ENCODE measurements at places on chromosomes 4 and X. TPM values are rescaled to one million over a fixed set of nuclear protein-coding genes. Genes with fewer than 3 reads are reported as not detected.

DNA sequence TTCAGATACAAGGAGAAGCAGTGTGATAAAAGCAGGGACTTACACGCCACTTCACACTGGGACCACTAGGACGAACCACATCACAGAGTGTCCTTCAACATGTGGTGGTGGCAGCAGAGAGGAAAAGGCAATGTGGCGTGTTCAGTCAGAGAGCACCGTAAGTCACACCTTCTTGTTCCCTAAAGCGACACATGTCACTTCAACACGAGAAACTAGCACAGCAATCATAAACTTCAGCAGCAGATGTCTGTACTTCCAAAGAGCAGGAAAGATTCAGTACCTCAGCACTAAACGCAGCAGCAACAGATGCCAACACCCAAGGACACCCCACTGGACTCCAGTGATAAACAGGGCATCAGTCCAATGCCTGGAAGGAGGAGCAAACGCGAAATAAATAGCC is 96.7 kb downstream of the AREG start:
- DNase-seq, result no peak

DNA sequence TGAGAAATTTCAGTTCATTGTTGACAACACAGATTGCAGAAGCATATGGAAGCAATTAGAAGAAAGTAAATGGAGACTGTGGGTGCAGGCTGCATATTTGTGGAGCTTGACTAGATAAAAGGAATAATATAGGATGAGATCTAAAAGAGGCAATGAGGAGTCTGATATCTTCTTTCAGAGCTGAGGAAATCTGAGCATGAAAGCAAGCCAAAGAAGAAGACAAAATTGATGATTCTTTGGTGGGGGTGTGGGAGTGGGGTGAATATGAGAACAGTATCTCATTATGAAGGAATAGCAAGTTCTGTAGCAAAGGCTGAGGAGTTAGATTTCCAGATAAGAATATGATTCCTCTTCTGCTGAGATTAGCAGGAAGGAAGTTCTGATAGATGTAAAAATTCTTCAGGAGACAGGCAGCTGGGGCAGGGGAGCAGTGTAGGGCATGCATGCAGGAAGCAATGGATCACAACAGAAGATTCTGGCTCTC is 6.1 kb upstream of the PDHA2 start:
- DNase-seq, result no peak

DNA sequence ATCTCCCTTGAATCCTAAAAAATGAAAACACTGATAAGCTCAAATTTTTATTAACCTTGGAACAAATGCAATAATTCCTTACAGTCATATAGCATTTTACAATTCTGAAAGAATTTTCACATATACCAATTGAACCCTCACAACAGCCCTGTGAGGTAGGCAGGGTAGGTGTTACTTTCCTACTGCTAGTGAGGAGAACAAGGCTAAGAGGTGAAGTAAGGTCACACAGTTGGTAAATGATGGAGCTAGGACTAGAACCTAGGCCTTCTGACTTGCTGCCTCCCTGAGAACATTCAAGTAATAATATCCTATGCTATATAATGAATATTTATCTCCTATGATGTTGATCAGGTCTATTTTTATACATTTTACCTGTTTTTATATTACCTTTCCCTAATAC is 9.7 kb downstream of the TAF9B start:
- no peak for DNase-seq

GRCh38 chr4:112485930-112486329 is 30.1 kb downstream of the NEUROG2 start:
- no peak for DNase-seq

DNA sequence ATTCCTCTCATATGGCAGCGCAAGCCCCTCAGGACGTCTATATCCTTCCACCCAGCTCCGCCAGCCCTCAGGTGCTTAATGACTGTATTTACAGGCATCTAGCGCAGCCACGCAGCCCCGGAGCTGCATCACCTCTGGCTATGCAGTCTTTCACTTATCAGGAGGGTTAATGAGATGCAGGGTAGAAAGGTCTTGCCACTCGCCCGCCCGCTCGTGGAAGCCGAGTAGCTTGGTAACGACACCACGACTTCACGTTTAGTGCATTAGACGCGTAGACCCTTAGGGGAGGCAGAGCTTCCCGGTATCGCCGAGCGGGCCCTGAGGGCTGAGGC is 1.5 kb upstream of the SLC16A2 start:
- DNase-seq, result peak; percentile 8

- DNase-seq, result no peak
These were observed 1.1 kb upstream of the SMIM43 start for GRCh38 chr4:121765971-121766538.

DNA sequence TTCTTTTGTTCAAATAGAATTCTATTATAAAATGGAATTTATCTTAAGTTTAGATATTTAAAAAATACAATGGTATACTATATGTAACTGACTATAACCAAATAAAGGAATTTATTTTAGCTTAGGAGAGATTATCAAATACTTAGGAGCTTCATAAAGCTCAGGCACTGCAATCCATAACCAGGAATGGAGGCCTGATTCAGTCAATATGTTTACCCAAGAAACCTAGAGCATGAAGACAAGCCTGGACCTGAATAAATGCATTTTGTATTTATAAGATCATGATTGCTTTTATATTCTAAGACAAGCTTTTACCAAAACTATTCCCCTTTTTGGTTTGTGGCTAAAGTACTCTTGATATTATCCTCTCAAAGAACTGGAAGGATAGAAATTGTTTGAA is 742.6 kb downstream of the FAT4 start:
- DNase-seq, result no peak

DNA sequence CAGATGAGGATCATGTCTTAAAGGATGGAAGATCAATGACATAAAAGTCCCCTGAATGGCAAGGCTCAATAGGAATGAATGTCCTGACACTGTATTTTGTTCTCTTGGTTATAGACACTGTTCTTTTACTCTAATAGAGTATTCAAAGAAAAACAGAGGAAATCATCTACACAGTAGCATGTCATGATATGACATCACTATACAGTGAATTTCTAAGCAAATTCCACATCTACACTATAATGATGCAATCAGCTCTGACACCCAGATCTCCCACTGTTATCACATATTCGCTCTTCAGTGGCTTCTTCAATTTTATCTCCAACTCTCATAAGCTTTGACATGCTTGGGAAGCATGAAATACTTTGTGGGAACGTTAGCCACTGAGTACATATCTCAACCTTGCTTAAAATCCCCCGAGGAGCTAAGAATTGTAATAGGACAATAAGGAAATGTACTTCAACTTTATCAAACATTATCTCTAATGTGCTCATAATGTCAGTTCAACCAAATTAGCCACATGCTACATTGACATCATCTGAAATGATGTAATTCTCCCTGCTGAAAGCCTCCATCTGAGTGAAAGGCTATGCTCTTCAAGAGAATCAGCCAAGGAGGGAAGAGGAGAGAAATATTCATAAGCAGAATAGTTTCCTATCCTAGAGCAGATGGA is 139.6 kb upstream of the PTCHD1 start:
- no peak for DNase-seq

DNA sequence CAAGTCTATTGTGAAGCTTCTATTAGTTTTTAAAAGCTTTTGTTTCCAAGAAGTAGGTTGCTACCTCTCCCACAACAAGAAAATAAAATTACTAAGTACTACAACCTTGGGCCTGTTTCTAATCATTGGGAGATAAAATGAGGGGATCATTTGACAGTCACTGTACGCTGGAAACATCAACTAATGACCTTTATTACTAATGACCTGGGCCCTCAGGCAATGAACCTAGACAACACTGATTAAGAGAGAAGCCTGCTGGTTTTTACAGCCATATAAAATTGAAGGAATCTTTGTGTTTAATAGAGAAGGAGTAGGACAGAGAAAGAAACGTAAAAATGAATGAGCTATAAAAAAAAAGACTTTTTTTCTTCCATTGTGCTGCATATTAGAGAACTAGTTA is 1000.9 kb downstream of the STPG2 start:
- DNase-seq, result no peak

GRCh38 chrX:132741689-132742088 is 216.7 kb downstream of the HS6ST2 start:
- DNase-seq, result no peak

DNA sequence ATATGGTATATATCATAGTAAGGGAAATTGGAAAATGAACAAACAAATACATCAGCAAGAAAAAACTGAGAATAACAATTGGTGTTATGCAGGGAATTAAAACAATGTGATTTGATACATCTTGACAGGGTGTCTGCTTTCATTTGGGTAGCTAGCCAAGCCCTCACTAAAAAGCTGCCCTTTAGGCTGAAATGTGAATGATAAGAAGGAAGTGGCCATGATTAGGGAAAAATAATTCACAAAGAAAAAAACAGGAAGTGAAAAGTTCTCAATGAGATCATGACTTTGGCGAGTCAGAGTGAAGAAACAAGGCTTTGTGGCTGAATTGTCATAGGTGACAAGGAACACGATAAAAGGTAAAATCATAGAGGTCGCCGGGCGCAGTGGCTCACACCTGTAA is 675.8 kb upstream of the SLIT2 start:
- no peak for DNase-seq

DNA sequence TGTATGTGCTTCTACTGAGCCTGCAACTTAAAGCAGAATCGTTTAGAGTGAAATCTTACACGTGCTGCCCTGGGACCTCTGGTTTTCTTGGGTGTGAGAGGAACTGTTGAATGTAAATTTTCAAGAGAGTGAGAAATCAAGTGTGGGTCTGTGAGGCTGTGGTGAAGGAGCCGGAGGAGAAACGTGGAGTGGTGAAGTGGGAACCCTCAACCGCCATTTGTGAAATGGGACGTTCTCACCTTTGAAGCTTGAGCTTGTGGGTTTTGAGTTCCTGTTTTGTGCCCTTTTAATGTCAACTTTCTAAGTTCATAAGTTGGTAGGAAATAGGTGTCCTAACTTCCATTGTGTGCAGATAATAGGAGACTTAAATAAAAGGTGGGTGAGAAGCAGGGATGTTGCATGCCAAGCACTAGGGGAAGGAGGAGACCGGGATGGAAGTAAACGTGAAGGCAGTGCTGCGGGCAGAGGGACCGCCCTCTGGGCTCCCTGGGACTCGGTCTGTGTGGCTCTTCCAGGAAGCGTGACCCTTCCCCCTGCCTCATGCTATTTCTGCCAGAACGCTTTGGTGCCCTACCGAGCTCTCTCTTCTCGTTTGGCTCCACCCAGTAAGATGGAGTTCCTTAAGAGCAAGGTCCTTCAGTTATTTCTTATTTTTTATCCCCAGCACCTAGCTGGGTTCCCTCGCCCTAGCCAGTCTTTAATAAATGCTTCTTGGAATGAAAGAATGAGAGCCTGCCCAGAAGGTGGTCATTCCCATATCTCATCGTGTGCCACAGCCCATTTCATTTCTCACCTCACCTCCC is 56.0 kb downstream of the TMEM131L start:
- peak; percentile 74 for DNase-seq

DNA sequence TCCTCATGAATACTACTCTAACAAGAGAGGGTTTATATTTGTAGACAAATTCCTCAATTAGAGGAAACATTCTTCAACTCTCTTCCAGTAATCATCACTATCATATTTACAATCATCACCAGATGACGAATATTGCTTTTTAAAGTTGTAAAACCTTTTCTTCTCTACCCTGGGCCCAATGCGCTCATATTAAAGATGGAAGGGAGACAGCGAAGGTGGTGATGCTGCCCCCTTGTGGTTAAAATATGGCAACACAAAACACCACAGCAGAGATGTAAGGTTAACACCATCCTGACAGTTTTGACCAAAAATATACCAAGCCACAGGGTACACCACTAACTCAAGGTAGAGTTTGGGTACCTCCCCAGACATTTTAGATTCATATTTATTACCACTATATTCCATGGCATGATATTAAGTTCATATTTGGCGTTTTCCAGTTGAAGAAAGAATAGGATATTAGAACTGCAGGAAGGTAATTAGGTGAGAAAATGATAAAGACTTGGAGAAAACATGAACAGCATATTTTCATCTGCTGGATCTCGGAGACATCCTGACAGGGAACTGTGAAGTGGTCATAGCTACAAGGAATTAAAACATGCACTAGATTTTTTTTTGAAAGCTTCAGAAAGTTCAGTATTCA is 72.8 kb downstream of the SLC9A7 start:
- DNase-seq, result peak; percentile 62

- DNase-seq, result no peak
These were observed 278.1 kb downstream of the NKX6-1 start for GRCh38 chr4:84220990-84221389.

GRCh38 chrX:70030301-70030767 is 19.4 kb downstream of the AWAT2 start:
- DNase-seq, result peak; percentile 60

DNA sequence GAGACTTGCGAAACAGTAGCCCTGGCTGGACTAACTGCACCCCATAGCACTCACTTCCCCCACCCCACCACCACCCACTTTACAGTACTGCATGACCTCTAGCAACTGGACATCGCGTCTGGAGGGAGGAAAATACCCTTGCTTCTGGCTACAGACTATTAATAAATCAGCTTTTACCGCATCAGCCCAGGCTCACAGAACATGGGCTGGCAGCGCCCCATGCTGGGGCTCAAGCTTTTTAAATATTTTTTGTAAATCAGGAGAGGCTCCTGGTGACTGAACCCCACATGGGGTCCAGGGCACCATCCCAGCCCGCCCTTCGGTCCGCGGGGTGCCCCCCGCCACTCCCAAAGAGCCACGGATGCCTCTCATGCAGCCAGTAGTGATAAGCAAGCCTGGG is 2.7 kb downstream of the HS6ST2 start:
- DNase-seq, result no peak

DNA sequence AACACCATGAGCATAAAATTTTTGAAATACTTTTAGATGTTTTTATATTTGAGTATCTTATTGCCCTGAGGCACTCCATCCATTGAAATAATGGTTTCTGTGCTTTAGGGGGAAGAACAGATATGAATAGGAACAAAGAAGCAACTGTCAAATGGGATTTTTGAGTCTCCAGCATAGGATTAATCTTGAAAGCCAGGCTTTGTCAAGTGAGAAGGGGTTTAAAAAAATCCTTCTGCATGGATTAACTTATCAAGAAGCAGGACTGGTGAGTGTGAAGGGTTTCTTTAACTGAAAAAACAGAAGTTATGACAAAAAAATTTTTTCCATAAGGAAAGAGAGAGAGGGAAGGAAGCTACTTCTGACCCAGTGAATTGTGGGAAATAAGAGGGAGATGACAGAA is 7.6 kb upstream of the NUDT9 start:
- DNase-seq, result no peak

GRCh38 chr4:184514121-184514988 is 40.0 kb upstream of the IRF2 start:
- peak; percentile 86 for DNase-seq

The NPY2R gene
- total RNA-seq, result not detected

The CYSLTR1 gene
- total RNA-seq, result 2.2 TPM

The NEUROG2 gene
- total RNA-seq, result 0.14 TPM

The CXCL3 gene
- not detected for total RNA-seq

The ANKRD50 gene
- 0.57 TPM for total RNA-seq

The PPEF2 gene
- total RNA-seq, result 0.10 TPM

Data from activated naive CD4-positive, alpha-beta T cell treated with anti-CD3 and anti-CD28 coated beads for 36 hours (primary cell).